ENCODE measurements at places on chromosomes 7 and 10.

DNA sequence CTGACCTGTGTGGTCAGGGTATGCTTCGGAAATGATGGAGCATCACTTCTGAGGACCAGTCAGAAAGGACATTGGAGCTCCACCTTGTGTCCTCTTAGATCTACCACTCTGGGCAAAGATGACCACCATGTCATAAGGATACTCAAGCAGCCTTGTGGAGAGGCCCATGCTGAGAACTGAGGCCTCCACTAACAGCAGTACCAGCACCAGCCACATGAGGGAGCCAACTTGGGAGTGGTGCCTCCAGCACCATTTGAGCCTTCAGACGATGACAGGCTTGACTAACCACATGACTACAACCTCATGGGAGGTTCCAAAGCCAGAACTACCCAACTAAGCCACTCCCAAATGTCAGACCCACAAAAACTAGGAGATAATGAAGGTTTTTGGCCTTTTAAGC is 116.0 kb downstream of the NPTX2 start:
- peak; percentile 77 for DNase-seq

GRCh38 chr7:158527915-158528502 is 59.6 kb downstream of the PTPRN2 start:
- no peak for DNase-seq

GRCh38 chr7:84157171-84157570 is 37.4 kb downstream of the SEMA3A start:
- DNase-seq: no peak

- DNase-seq: no peak
These were observed 29.0 kb downstream of the MGAM2 start for GRCh38 chr7:142140401-142140959.
